ENCODE measurements at places on chromosomes 2 and 18.

GRCh38 chr18:46199515-46200147, 95.4 kb downstream of the HAUS1 start:
- peak; percentile 5 for DNase-seq

GRCh38 chr2:9895669-9896590, 52.7 kb downstream of the TAF1B start:
- peak; percentile 26 for DNase-seq

GRCh38 chr2:51165534-51166260, 133.8 kb upstream of the NRXN1 start:
- no peak for DNase-seq

DNA sequence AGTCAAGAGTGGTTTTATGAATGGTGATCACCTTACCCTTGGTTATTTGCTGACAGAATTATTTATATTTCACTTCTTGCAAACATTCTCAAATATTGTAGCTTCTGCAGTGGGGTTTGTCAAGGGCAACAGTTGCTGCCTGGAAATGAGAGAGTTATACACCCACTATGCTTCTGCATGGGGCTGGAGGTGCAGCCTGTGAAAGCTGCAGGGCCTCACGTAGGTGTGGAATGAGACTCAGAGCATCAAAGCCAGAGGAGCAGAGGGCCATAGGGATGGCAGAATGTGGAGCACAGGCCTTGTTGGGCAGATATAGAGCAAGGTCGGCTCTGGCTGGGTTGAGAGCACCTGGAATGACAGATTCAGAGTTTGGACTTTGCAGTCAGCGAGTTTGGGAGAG, 128.2 kb downstream of the ARHGEF4 start:
- no peak for DNase-seq

GRCh38 chr2:36680012-36680411, 16.5 kb upstream of the VIT start:
- no peak for DNase-seq

- DNase-seq: no peak
Measured at GRCh38 chr2:123906361-123906760, 118.7 kb upstream of the CNTNAP5 start.

DNA sequence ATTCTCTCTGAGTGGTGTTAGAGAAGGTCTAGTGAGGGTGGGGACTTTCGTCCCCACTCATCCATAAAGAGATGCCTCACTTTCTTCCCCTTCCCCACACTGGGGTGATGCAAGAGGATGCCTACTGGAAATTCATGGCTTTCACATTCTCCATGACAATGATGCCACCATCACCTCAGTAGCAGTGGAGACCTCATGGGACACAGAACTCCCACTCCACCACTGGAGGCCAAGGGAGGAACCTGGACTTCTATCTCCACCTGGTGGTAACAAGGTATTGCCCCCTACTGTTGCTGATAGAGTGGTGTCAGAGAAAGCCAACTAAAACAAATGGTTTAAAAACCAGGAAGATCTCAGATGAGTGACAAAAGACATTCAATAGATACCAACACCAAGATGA, 110.9 kb downstream of the INHBB start:
- DNase-seq: peak; percentile 42

- DNase-seq: no peak
Measured at GRCh38 chr2:68915393-68915792, 37.3 kb downstream of the GKN2 start.

DNA sequence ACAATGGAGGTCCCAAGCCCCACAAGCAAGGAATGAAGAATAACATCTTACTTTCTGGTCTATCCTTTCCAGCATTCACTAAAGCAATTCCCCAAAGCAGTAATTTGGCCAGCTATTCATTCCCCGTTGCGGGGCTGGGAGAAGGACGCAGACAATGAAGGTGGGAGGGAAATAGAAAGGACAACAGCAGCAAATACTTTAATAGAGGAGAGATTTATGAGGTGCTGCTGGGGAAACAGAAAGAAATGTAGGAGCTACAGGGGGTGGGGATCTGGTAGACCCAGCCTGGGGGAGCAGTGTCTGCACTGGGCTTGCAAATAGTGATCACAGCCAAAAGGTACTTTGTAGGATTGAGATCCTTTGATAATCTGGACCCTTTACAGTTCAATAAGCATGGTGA, 13.9 kb upstream of the ATL2 start:
- DNase-seq: no peak

DNA sequence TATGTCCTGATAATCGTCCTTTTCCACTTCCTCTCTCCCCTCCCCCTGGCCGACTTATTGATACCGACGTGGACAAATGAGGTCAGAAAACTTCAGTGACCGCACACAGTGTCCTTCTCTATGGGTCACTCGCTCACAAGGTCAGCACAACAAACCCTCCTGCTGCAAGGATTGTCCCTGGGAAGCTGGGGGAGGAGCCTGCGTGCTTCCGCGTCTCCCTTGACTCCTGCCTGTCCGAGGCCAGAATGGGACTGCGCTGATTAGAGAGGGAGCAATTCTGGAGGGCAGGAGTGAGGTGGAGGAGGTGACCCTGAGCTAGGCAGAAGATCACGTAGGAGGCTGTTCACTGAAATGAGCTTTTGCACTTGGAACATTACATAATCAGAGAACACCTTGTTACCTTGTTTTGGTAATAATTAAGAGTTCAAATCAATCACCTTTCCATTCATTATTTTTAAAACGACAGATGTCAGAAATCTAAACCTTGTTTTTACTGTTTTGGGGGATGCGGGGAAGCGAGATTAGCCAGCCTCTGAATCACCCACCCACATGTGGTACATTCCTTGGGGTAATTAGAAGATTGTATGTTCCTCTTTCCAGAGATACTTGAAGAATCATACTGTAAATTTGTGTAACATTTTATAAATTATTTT, 70.6 kb downstream of the CTAGE1 start:
- peak; percentile 44 for DNase-seq

GRCh38 chr2:235533616-235534385, 40.0 kb downstream of the AGAP1 start:
- DNase-seq: no peak

- DNase-seq: peak; percentile 29
Measured at GRCh38 chr2:177396703-177397460, 4.3 kb downstream of the AGPS start.

GRCh38 chr2:71746946-71747501, 293.7 kb downstream of the DYSF start:
- no peak for DNase-seq

- no peak for DNase-seq
Measured at GRCh38 chr2:188668017-188668680, 306.0 kb upstream of the COL3A1 start.

DNA sequence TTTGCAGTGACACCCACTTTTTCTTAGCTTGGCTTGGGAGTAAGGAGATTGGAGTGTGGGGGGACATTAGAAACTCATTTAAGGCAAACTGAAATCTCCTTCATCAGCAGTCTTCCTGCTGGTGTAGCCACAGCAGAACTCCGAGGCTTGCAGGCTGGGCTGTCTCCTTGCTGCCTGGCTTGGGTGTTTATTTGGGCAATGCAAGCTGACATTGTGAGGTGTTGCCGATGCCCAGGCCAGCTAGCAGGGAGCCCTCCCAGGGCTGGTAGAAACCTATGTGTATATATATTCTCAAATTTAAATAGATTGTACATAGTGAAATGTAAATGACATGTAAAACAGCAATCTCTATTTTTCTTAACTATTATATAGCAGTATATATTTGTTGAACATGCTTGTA, 11.8 kb downstream of the GDF7 start:
- DNase-seq: no peak

- no peak for DNase-seq
Measured at GRCh38 chr2:214611015-214611414, 198.5 kb downstream of the BARD1 start.

- DNase-seq: no peak
Measured at GRCh38 chr2:165193178-165193777, 10.6 kb downstream of the SCN3A start.

- DNase-seq: peak; percentile 66
Measured at GRCh38 chr2:23824777-23825212, 102.1 kb downstream of the ATAD2B start.

- no peak for DNase-seq
Measured at GRCh38 chr2:11457935-11458334, 8.0 kb downstream of the E2F6 start.

GRCh38 chr2:7035884-7036283, 118.7 kb downstream of the RNF144A start:
- no peak for DNase-seq

DNA sequence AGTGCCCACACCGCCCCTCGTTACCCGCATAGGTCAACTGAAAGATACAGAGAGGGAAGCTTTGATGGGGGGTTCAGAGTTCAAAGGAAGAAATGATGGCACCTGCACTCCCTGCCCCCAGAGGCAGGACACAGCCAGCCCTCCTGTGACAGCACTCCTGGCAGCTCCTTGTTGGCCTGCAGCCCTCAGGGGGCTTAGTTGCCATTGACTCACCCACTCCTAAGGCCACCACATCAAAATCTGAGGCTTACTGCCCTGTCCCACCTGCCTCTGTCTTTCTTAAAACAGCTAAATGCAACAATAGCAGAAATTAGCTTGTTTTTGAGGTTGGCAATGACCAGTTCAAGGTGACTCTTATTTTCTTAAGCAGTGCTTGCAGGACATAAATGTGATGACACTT, 31.6 kb upstream of the SLC35F6 start:
- no peak for DNase-seq

DNA sequence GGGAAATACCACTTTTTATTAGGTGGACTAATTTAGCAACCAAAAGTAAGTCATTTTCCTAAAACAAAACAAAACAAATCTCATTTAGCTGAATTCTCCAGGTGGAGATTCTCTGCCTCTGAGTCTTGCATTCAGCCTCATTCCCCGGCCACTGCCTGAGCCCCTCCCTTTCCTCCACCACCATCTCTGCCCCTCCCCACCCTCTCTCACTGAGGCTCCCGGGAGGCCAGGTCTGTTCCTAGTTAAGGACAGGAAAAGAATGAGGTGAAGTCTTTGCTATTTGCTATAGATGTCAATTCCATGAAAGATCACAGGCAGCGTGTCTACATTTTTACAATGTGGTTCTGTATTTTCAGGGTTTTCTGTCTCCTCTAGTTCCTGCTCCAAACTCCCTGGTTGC, 83.0 kb upstream of the SOX11 start:
- DNase-seq: no peak

GRCh38 chr18:10354241-10354811, 100.1 kb upstream of the APCDD1 start:
- DNase-seq: no peak

- DNase-seq: no peak
Measured at GRCh38 chr2:11621410-11621809, 48.6 kb downstream of the NTSR2 start.

DNA sequence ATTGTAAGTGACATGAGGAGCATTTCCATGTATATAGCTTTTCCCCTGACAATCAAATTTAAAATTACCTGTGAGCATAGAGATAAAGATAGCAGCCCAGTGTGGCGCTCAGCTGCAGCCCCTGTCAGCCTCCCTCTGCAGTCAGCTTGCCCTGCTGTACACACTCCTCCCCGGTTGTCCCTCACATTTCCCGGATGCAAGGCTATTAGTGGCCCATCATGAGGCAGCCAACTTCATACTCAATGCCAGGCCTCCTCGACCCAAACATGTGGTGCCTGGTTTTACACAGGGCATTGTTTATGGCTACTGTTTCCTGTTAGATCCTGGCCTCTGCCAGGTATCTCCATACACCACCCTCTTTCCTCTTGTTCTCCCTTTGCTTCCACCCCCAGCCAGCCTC, 116.1 kb upstream of the SH3BP4 start:
- DNase-seq: no peak

GRCh38 chr2:182349268-182349667, 77.6 kb downstream of the PDE1A start:
- DNase-seq: no peak

- DNase-seq: no peak
Measured at GRCh38 chr2:230773039-230773773, 60.6 kb downstream of the CAB39 start.

GRCh38 chr2:230783101-230783500, 70.5 kb downstream of the CAB39 start:
- no peak for DNase-seq

DNA sequence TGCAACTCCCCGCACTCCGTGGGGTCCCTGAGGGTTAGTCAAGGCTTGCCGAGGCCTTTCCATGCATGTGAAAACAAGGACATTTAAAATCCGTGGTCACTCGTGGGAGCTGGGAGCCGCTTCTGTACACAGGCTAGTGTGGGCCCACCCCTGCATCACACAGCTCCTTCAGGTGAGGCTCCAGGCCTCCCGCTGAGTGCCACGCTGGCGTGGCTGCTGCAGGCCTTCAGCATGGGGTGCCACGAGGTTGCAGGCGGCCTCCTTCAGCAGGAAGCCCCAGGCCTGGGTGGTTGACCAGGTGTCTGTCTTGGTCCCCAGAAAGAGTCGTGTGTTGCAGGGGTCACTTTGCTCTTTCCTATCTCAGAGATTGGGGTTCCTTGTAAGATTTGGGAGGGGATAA, 6.6 kb downstream of the KLHL30 start:
- no peak for DNase-seq

DNA sequence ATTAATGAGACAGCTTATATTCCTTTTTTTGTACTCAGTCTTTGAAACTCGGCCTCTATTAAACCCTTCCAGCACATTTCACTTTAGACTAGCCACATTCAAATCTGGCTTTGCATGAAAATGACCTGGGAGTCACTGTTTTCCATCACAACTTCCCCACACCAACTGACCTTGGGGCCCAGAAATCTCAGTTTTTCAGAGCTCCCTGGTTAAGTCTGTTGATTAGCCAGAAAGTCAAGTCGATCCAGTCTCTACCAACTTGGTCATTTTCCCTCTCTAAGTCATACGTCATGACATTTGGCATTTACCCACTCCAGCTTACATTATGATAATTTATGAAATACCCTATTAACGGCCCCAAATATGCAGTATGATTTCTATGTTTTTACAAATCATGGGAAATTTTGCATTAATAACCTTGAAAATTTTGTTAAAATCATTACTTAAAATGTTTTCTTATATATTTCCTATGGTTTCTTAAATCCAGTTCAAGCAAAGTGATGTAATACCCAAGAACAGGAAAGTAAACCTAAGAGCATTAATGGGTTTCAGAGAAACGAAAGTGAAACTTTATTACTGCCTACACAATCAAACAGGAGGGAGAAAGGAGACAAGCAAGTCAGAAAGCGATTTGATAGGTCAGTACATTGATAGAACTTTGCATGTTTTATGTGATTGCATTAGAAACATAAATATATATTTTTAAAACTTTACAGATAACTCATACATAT, 77.1 kb downstream of the SPATS2L start:
- no peak for DNase-seq

DNA sequence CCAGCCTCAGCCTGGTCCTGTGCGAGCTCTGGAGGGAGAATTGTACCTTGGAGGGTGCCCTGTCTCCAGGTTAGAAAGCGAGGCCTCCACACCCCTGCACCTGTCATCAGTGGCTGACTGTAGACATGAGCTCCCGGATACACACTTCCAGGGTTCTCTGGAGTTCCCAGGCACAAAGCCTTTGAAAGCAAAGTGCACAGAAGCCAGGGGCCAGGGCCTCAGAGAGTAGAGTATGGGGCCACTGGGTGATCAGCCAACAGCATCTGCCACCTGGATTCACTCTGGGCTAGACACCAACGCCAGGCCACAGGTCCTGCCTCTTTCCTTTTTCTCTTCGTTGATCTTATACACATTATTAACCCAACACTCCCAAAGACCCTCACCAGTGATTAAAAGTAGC, 239.4 kb upstream of the HDAC4 start:
- no peak for DNase-seq

- DNase-seq: no peak
Measured at GRCh38 chr18:50911006-50911405, 32.1 kb downstream of the ME2 start.

- DNase-seq: no peak
Measured at GRCh38 chr2:2101924-2102323, 229.2 kb downstream of the MYT1L start.

Measured in Caco-2 (cell line).